ENCODE measurements at places on chromosomes 1 and 21.

- no peak for DNase-seq
These were observed 156.5 kb downstream of the FGGY start for GRCh38 chr1:59453297-59453968.

GRCh38 chr1:114901814-114902213 is 47.2 kb downstream of the SYCP1 start:
- no peak for DNase-seq

DNA sequence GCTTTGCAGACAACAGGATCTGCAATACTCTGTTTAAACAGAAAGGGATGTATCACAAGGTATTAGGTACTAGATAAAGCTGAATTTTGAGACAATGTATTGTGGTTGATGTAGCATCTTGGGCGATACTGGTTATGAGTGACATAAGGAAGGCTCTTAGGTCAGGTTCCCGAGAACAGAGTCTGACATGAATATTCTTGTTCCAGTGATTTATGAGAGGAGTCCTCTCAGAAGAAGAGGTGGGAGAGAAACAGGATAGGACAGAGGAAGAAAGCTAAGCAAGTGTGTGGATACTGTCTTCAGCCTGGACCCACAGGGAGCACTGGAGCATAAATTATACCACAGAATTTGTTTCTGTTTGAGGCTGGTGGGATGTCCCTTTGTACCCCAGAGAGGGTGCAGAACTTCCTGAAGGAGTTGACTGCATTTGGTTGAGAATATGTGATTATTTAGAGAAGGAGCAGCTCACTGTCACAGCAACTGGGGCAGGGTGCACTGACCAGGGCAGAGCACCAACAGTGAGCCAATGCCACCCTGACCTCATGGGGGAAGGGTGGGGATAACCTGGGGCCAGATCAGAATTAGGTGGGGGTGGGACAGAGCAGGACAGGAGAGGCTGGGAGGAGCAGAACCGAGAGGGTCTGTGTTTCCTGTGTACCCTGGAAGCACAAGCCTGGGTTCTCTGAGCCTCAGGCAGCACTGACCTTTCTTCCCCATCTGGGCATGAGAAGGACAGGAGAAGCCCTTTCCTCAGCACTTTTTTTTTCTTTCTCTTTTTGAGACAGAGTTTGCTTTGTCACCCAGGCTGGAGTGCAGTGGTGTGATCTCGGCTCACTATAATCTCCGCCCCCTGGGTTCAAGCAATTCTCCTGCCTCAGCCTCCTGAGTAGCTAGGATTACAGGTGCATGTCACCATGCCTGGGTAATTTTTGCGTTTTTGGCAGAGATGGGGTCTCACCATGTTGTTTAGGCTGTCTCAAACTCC is 36.3 kb upstream of the SLC6A9 start:
- no peak for DNase-seq

DNA sequence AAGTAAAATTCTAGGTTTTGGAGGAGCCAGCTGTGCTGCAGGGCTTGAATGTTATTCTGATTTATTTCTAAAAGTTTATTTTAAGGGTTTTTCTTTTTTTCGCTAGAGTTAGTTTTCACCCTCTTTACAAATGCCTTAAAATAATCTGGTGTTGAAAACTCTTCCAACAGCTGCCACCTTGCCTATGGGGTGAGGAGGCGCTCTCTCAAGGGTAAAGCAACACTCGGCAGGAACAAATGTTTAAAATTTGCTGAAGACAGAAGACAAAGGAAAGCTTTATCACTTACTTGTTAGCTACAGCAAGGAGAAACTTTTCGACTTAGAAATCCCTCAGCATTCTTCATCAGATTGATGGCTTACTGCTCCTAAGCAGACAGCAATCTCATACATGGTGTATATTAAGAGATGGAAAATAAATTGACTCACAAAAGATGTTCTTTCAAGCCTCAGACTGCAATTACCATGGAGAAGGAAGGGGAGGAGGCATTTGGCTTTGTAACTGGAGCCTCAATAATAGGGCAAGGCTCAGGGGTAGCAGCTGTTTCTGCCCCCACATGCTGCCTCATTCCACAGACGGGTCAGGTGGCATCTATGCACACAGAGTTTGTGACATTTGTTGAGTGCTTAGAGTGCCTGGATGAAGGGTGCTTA is 79.8 kb upstream of the RALGPS2 start:
- no peak for DNase-seq

- no peak for DNase-seq
These were observed 33.9 kb downstream of the APP start for GRCh38 chr21:26136671-26137070.

DNA sequence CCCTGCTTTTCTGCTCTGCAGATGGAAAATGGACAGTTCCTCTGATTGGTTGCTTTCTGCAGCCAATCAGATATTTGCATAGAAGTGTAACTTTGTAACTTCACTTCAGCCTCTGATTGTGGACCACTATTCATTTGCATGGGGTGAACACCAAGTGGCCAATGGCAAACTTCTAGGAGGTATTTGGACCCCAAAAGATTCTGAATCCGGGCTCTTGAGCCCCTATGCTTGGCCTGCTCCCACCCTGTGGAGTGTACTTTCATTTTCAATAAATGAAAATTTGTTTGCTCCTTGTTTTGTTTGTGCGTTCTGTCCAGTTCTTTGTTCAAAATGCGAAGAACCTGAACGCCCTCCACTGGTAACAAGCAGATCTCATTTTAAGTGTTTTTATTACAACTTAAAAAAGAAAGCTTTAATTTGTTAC is 6.4 kb upstream of the GSTM4 start:
- DNase-seq = no peak

DNA sequence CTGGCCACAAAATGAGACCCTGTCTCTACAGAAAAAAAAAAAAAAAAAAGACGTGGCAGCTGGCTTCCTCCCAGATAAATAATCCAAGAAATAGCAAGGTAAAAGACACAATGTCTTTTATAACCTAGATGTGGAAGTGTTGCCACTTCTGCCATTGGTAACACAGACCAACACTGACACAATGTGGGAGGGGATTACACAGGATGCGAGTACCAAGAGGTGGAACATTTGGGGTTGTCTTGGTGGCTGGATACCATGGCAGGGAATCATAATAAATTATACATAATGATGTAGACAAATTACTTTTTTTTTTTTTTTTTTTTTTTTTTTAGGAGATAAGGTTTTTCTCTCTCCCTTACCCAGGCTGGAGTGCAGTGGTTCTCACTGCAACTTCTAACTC is 6.0 kb upstream of the NEXN start:
- no peak for DNase-seq

DNA sequence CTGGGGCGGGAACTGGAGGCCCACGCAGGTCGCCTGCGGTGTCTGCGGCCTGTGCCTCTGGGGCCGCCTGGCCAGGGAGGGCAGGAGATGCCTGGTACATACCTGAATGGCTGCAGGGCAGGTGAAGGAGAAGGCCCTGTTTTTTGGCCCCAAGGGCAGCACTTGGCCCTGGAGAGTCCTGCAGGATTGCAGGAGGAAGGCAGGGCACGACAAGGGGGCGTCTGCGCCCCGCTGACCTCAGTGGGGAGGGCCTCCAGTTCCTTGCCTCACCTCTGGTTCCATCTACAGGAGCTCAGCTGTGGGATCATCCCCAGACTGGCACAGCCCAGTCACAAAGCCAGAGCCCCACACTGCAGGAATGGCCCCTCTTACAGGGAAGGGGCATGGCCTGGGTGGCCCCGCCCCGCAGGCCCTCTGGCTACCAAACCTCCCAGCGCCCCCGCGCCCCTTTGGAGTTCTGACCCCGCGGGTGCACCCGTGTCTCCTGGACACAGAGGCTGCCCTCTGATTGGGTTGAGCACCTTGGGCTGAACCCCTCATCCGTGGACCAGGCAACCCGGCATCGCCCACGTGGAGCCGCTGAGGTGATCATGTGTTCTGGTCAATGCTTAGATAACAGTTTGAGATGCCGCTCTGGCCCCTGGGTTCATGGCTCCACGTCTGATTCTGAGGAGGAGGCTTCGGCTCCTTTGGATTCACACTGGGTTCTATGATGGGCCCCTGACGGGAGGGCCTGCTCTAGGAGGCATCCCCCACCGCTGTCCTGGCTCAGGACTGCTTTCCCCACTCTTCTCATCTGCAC is 1.3 kb upstream of the PEX10 start:
- peak; percentile 14 for DNase-seq

DNA sequence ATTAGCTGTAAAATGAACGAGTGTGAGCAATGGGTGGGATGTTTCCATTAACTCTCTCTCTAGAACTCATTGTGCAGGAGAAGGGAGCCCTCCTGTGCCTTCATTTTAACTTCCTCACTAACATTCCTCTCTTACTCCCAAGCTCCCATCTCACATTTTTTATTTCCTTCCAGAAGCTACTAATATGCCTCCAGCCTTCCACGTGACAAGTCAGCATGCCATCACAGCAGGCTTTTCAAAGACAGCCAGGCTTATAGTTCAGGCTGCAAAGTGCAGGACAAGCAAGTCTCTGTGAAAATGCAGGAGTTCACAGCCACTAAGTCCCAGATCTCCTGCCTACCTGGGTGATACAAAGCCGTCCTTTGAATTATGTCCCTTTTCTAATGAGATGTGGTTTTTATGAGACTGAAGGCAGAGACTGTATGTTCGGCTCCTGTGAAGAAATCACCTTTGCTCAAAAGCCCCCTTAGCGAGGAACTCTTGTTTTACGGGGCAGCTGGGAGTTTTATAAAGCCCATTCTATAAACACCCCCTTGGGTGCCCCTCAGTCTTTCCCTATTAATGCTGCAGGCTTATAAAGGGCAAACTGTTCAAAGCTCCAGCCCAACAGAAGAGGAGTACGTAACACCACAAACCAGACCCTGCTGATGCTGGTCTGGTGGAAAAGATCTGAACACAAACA is 14.8 kb upstream of the ANGPTL7 start:
- no peak for DNase-seq

DNA sequence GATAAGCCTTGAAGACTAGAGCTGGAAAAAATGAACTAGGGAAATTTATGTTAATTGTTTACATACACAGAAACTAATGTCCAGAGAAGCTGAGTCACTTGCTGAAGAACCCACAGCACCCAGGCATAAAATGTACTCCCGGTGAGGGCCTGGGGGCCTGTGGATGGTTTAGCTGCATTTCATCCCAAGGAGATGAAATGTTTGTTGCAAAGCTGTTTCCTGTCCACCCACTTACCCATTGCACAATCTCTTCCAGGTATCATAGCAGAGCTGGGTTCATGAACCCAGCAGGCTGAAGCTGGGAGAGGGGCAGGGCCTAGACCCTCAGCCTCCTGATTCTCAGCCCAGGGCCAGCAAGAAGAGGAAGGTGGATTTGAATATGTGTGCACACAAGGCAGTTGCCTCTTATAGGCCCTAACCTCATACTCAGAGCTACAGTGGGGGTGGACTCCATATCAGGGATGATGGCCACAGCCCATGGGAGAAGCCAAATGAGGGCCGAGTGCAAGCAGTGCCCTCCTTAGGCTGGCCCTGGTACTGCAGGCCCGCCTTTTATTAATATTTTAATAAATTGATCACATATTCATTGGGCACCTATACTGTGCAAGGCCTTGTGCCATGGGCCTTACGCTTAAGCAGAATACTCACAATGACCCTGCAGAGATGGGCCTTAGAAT is 110.8 kb downstream of the LACTBL1 start:
- DNase-seq = no peak

- DNase-seq = no peak
These were observed 75.2 kb upstream of the AK4 start for GRCh38 chr1:65072845-65073244.

DNA sequence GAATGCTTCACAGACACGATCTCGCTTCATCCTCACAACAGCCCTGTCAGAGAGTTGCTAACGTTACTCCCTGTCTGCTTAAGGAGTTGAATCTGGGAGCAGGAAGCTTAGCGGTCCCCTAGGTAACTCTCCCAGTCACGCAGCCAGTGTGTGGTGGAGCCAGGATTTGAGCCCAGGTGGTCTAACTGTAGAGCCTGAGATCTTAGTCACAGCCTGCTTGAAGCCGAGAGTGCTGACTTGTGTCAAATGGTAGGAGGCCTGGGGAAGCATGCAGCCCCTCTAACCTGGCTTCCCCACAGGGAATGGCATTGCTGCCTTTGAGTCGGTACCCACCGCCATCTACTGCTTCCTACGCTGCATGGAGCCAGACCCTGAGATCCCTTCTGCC is 4.1 kb downstream of the ADPRS start:
- DNase-seq = no peak

- no peak for DNase-seq
These were observed 25.4 kb downstream of the RGS4 start for GRCh38 chr1:163094589-163094988.

DNA sequence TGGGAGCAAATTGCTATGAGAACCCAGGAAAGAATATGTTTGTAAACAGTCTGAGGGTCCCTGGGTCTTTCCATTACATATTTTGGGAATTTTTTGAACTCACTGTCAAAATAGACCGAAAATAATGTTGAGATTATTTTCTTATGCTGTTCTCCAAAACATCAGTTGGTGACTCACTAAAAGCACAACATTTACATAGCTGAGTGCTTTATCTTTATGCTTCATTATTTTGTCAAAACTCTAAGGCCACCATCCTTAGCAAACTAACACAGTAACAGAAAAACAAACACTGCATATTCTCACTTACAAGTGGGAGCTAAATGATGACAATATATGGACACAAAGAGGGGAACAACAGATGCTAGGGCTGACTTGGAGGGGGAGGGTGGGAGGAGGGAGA is 459.3 kb downstream of the ADGRL2 start:
- no peak for DNase-seq

- DNase-seq = no peak
These were observed 389.7 kb downstream of the RPS6KC1 start for GRCh38 chr1:213440766-213441165.

GRCh38 chr1:153390938-153391710 is at the start of gene S100A8:
TSS of gene S100A8 (minus strand) at chr1:153391073. CDS start at chr1:153390535, 538 bp downstream.
- DNase-seq = no peak

DNA sequence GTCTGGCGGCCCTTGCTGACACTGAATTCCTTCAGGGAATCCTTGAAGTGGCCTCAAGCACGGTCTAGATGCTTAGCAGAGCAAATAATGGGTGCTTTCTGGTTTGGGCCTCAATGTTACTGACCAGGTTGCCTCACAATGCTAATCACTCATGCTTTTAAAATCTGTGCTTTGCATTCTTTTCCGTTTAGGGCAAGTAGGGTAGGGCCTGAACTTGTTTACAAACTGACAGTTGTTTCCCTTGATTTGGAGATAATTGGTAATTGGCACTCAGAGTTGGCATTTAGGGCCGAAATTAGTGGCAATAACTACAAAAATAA is 1.4 kb downstream of the VPS13D start:
- DNase-seq = no peak
